NCI-H774 (cell line): ENCODE measurements at places on chromosomes 2 and 18.

- DNase-seq: no peak
These were observed 265.1 kb upstream of the OSR1 start for GRCh38 chr2:19623488-19623887.

DNA sequence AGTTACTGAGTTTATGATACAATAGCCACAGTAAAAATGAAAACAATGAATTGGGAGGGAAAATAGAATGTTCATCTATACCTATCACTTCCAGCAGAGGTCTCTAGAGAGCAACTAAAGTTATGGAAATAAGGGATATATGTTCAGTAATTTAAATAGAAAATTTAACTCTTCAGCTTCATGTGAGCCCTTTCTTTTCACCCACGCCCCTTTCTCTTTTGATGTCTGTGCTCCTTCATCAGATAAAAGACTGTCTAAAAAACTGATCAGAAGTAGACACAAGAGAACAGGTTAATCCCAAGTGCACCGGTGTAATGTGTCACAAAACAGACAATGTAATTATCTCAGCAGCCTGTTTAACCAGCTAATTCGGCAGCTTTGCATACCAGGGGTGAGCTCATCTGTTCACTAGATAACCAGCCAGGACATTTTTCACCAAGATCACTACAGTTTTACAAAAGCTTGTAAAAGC is 238.5 kb upstream of the ERBB4 start:
- peak; percentile 26 for DNase-seq

DNA sequence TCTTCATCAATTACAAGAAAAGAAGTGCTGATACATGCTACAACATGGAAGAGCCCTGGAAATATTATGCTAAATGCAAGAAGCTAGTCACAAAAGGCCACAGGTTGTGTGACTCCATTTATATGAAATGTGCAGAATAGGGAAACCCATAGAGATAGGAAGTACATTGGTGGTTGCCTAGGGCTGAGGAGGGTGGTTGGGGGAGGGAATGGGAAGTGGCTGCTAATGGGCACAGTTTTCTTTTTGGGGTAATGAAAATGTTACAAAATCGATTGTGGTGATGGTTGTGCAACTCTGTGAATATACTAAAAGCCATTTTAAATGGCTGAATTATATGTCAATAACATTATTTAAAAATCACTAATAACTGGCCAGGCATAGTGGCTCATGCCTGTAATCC is 24.3 kb upstream of the RESP18 start:
- DNase-seq: no peak

DNA sequence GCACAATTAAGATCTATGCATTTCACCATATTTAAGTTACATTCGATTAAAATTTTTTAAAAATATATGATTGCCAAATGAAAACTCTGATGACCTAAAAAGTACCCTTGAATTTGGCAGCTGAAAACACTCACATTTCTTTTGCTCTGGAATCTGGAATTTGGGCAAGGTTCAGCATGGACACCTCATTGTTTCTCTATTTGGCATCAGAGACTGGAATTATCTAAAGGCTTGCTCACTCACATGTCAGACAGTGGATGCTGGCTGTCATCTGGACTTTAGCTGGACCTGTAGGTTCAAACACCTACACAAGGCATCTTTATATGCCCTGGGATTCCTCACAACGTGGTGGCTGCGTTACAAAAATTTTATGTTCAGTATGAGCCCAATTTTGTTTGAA is 16.1 kb downstream of the MBOAT2 start:
- no peak for DNase-seq

DNA sequence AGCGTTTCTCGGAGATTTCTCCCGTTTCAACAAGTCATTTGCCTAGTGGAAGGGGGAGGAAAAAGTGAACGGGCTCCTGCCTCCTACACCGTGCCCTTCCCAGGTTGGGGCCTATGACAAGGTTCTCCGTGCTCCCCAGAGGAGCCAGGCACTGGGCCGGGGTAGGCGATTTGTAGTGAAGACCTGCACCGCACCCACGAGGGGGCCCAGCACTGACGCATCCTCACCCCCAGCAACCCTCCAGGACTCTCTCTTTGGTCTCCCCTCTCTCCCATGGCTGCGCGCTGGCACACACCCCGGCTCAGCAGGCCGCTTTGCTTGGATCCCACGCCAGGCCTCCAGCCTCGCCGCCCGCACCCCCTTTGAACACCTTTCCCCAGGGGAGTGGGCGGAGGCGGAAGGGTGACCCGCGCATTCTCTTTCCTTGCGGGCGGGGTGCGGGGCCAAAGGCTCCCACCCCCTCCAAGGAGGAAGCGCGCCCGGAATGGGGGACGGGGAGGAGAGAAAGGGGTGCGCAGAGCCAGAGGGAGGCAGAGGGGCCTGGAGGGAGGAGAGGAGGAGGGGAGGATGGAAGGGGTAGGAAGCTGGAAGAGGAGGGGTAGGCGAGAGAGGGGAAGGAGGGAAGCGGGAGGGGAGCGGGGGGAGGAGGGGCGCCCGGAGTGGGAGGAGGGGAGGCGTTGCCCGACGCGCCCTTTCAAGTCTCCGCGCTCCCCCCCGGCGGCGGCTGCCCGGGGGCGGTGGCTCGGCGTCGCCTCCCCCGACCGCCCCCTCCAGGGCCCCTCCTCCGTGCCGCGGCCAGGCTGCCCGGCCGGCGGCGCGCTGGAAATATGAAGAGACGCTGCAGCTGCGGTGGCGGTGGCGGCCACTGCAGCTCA is at the start of gene APCDD1:
APCDD1 (plus strand) TSS at position 830 of the 875 bp plus-strand sequence. CDS start 347 bp downstream, outside the sequence.
- peak; percentile 34 for DNase-seq

DNA sequence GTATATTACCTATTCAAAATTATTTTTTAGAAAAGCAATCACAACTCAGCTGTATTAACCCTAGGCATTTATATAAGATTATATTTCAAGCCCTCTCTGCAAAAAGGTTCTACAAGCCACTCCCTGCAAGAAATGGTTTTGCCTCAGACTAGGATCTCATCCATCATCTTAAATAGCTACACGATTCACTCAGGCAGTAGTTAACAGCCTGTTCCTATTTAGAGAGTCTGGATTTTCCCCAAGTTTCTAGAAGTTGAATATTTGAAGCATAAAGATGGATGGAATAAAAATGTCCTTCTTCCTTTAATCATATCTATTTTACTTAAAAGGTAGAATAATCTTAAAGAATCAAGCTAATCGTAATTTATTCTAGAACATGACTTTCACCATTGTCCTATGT is 167.1 kb upstream of the STK17B start:
- no peak for DNase-seq

GRCh38 chr2:62920070-62920469 is 130.6 kb upstream of the OTX1 start:
- no peak for DNase-seq

GRCh38 chr18:4146797-4147196 is 308.3 kb downstream of the DLGAP1 start:
- DNase-seq: no peak

DNA sequence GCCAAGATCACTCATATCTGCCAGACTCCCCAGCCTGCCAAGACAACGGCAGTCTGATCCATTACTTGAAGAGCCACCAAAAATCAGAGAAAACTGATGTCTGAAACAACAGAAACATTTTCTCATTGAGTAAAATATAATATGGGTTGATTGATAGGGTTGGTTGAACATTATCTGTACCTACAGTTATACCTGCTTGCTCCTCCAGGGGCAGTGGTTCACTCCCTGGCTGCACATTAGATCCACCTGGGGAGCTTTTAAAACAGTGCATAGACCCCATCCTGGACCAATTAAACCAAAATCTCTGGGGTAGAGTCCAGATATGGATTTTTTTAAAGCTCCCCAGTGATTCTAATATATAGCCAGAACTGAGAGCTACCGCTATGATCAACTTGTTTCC is 43.6 kb upstream of the SLC14A2 start:
- DNase-seq: no peak

- no peak for DNase-seq
These were observed 631.5 kb upstream of the KLHL29 start for GRCh38 chr2:22753476-22753875.

DNA sequence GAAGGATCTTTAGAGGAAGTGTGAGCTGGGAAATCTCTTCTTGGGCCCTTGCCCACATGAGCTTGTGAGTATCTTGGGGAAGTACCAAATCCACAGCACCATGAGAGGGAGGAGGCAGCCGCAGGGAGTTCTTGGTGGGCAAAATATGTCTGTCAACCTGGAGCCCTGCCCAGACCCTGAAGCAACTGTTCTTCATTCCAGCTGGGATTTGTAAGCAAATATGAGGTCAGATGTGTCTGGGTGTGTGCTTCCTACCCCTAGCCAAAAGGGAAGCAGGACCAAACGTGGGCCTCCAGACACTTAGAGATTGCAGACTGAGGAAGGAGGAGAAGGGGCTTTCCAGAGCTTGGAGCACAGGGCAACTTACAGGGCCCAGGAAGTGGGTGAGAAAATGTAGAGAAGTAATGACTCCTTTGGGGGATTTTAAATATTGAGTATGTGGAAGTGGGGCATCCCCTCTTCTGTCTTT is 41.9 kb downstream of the TMEM247 start:
- no peak for DNase-seq

DNA sequence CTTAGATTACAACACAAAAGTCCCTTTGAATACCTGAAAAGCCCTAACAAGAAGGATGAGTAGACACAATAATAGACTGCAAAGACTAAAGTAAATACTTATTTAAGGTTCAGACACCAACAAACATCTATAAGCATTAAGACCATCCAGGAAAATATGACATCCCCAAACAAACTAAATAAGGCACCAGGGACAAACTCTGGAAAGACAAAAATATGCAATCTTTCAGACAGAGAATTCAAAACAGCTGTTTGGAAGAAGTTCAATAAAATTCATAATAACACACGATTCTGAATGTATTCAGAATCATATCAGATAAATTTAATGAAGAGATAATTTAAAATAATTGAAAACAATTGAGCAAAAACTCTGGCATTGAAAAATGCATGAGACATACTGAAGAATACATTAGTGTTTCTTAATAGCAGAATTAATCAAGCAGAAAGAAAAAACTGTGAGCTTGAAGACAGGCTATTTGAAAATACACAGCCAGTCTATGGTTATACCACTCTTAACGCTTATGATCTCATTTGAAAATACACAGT is 1388.8 kb downstream of the DSC3 start:
- no peak for DNase-seq

DNA sequence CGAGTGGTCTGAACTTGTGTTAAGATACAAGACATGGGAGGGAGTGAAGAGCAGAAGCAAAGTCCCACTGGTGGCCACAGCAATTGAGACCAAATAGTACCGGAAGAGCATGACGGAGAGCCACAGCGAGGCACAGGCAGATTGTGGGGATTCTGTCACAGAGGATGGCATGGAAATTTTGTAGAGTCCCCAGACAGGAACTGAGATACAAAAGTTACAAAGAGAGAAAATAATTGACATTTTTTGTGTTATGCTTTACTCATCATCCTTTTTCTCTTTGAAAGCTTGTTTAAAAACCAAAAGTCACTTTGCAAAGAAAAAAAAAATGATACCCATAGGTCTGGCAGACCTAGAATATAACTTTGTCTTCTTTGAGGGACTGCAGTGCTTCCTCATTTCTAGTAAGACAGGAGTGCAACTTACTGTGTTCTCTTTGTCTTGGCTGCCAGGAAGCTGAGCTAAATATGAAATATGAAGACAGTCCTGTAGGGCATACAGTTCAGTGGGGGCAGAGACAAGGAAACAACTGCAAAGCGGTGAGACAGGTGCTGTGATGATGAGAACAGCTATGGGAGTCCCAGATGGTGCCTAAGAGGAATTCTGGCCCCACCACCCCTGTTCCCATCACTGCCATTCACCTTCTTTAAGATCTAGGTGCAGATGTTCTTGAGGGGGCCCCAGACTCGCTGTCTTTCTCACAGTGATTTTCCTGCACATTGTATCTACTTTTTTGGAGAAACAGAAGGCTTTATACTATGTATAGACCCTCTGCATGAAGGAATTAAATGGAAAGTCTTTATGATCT is 5.2 kb downstream of the ARHGAP25 start:
- no peak for DNase-seq

DNA sequence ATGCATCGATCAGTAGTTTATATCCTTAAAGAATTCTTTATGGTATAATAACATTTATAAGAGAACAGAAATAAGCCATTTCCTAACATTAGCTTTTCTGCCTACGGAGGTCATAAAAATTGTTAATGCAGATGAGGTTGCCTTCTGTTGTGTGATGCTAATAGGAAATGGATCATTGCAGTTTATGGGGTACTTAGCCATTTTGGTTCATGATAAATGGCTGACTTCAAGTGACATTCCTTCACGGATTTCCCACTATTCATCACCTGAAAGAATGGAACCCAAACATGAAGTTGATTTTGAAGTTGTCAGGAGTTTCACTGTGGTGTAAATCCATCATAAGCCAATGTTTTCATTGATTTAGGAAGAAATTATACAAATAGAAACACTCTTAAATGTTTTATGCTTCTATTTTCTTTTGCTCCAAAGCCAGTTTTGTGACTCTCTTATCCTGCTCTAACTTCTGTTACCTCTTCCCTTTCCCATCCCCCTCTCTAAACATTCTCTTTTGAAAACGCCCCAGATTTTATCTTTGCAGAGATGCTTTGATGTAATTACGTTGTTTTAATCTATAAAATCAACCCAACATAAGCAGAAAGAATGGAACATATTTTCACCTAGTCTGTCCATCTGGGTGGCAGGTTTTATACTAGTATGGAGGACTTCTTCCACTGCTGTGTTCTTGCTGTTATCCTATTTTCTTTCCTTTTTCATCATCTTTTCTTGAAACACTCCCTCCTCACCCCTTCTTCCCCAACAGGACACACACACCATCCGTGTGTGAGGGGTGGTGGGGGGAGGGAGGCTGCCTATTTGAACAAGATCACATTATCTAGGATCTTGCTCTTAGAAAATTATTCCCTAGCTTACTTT is 58.2 kb downstream of the GREB1L start:
- DNase-seq: no peak

- DNase-seq: no peak
These were observed 13.1 kb downstream of the QPCT start for GRCh38 chr2:37357530-37357929.

DNA sequence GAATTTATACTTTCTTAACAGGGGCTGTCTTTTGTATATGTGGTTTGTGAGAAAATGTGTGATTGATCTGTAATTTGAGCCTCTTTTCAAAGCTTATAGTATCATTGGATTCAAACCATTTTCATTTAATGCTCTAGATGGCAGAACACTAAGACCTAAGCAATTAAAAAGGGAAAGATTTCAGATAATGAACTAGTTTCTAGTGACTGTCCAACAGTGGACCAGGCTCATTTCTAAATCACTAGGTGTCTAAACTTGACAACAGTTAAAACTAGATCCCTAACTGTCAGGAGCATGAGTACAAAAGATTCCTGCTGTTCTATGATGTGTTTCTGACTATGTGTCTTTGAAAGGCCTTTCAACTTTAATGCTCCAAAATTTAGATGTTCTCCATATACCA is 54.6 kb downstream of the ANKRD44 start:
- no peak for DNase-seq

GRCh38 chr2:132256251-132256902 is 94.6 kb upstream of the ANKRD30BL start:
- no peak for DNase-seq

- no peak for DNase-seq
These were observed 25.5 kb downstream of the ITPRID2 start for GRCh38 chr2:181916726-181917718.

- DNase-seq: no peak
These were observed 688.9 kb upstream of the ID2 start for GRCh38 chr2:7992612-7993602.
